Activated CD8-positive, alpha-beta T cell treated with anti-CD3 and anti-CD28 coated beads, Interleukin-2, amount 10 ng/mL, durations not matched to agents 7 days and 5 days (primary cell): ENCODE measurements at places on chromosomes 7 and 10.

- DNase-seq: no peak
Measured at GRCh38 chr10:118817328-118818068, 62.7 kb upstream of the CACUL1 start.

DNA sequence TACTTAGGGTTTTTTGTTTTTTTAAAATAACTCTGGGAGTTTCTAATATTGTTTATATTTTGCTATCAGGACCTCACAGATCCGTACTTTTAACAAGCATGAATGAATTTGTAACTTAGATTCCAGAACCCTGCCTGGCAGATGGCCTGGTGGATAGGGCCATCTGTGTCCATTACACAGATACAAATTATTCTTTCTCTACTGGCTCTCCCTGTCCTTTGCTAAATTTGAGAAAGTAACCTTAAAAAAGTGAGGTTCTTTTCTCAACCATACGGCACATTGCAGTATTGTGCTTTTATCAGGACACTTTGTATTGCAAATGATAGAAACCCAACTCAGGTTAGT, 26.6 kb downstream of the LCOR start:
- DNase-seq: no peak

DNA sequence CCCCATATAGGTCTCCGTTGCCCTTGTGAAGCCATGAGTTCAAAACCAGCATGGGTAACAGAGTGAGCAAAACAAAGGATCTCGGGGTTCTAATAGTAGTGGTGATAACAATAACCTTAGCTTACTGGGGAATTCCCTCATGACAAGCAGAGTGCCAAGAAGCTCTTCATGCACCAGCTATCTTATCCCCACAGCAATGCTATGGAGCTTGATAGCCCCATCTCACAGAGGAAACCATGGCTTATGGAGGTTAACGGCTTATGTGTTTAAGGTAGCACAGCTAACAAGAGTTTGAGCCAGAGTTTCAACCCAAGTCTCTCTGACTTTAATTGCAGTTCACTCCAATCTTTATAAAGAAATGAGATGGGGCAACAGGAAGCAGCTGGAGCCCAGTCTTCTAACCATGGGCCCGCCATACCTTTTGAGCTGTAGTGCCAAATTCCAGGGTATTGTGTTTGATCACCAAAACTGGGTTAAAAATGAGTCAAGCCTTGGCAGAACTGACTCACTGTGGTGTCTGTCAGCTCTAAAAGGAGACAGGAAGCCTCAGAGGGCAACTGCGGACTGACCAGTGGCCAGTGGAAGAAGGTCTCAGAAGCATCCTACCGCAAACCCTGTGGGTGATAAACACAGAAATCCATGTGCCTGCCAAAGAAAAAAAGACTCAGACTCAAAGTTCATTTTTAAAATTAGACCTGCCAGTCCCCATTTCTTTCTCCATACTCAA, 16.5 kb upstream of the PLAU start:
- peak; percentile 36 for DNase-seq

- no peak for DNase-seq
Measured at GRCh38 chr10:129307141-129307540, 159.9 kb upstream of the MGMT start.

DNA sequence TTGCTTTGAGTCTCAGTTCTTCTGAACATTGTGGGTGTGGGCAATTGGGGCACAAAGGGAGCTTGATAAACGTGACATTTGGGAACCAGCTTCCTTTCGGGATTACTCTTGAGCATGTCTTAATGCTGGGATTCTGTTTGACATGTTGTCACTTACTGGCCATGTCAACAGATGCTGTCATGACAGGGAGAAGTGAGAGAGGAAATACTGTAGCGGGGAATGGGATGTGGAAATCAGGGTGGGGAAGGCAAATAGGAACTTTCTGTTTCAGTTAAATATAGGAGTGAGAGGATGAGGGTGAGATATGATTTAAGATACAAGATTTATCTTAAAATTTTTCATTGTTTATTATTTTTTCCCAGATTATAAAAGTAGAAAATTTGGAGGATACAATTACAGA, 83.9 kb downstream of the SEC23IP start:
- no peak for DNase-seq

DNA sequence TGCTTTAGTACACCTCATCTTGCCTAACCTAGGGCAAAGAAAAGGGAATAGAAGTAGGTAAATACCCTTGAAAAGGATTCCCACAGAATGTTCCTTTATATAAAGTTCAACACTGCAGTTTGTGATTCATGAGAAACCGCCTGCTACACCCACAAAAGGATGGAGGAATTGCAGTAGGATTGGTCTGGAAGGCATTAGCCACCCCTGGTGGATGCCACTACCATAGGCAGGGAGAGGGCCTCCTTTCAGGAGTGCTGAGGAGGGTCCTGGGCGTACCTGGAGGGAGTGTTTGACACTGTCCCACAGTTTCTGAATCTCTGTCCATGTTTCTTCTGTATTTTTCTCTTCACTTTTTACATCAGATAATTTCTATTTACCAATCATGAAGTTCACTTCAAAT, 221.8 kb upstream of the TMEM72 start:
- DNase-seq: no peak

- no peak for DNase-seq
Measured at GRCh38 chr7:4020086-4020485, 662.0 kb upstream of the FOXK1 start.

DNA sequence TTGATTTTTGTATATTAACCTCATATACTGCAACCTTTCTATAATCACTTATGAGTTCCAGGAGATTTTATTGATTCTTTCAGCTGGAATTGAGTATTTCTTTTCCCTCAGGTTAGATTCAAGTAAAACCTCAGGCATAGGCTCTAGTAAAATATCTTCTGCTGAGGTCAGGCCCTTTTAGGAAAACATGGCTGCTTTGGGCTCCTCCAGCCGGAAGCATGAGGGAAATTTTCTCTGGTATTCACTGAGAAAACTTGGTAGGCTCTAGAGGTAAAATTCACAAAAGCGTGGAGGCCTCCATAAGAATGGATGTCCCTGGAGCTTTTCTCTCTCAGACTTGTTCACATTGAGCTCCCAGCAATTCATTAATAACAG, 56.7 kb downstream of the AKR1E2 start:
- DNase-seq: no peak

DNA sequence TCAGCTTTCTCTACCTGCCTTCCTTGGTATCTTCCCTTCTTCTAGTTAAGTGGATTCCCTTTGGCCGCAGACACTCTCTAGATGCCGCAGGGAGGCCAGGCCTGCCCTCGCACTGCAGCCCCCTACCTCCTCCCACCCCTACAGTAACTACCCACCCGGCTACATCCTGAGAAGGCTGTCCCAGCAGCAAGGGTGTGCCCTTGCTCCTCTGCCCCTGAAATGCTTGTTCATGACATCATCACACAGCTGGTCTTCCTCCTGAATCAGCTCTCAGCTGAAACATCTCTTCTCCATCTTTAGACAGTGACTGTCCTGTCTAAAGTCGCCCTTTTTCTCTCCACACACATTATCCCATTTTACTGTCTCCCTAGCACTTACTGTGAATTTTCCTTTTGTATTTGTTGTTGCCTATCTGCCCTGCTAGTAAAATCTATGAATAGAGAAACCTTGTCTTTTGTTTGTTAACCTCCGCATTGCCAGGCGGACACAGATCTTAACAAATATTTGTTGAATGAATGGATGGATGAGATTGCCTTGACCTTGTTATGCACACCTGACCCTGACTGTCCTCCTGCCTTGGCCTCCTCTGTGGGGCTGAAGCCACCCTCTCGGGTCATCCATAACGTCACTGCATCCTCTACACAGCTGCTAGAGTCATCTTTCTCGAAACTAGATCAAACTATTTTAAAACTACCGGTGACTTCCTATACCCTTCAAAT, 108.9 kb upstream of the GATA3 start:
- DNase-seq: no peak

GRCh38 chr7:111026343-111026742, 64.6 kb upstream of the LRRN3 start:
- DNase-seq: no peak
